BE2C (cell line): ENCODE measurements at places on chromosomes 1 and 21.

DNA sequence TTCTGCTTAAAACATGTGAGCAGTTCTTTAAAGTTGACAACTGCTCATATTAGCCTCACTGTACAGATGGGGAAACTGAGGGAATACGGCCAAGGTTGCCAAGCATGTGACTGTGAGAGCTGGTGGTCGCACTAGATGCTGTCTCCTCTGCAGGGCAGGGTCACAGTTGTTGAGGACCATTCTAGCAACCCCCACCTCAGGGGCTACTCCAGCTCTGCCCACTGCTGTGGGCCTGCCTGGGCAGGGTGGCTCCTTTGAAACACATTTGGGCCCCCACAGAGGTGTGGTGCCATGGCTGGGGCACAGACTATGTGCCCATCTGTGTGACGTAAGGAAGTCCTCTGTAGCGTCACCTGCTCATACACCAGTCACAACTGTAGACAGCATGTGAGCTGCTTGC, 779 bp downstream of the THEM5 start:
- no peak for DNase-seq

DNA sequence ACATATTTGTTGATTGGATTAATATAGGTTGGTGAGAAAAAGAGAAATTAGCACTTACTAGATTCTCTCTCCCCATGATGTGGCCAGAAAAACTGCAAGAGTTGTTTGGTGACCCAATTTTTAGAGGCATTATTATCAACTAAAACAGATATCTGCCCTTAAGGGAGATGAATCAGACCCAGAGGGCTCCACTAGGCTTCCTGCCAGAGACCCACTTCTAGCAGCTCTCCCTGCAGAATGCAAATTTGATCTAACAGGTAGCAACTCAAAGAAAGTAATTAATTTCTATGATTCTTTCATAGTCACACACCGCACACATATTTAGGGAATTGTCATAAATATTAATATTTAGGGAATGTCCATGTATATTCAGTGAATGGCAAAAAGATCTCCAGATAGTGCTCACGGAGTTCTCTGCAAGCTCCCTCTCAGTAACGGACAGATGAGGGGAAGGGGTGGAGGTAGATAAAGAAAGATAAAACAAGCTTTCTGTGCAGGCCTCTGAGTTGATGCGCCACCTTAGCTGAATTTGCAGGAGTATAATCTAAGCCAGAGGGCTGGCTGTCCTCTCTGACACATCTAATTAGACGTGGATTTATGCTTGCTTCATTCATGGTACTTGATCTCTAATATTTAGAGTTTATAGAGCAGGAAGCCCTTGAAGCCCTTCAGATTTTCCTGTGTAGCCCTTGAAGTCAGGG, 84.1 kb upstream of the CCDC190 start:
- peak; percentile 64 for DNase-seq

DNA sequence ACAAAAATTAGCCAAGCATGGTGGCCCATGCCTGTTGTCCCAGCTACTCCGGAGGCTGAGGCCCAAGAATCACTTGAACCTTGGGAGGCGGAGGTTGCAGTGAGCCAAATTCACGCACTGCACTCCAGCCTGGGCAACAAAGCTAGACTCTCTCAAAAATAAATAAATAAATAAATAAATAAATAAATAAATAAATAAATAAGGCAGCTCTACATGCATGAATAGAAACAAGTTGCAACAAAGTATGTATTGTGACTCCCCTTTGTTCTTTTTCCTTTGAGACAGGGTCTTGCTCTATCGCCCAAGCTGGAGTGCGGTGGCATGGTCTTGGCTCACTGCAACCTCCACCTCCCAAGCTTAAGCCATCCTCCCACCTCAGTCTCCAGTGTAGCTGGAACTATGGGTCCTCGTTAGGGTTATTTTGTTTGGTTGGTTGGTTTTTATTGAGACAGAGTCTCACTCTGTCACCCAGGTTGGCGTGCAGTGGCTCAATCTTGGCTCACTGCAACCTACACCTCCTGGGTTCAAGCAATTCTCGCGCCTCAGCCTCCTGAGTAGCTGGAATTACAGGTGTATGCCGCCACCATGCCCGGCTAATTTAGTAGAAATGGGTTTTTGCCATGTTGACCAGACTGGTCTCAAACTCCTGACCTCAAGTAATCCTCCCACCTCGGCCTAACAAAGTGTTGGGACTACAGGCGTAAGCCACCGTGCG, 8.0 kb downstream of the USP48 start:
- no peak for DNase-seq

- no peak for DNase-seq
These were observed 37.4 kb downstream of the BTBD8 start for GRCh38 chr1:92117526-92117925.

DNA sequence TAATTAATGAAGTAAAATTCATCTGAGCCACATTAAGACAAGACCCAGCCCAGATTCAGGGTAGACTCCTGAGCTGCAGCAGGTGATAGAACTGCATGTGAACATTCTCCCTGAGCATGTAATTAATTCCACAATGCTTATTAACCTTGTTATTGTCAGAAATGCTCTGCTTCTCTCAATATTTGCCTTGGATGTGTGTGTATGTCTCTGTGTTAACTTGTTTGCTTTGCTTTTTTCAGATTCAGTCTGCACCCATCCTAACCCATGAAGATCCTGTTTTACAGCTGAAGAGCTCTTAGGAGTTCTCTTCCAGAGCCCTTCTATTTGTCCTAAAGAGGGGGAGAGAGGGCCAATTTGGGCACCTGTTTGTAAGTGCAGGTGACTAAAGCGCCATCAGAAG, 143.2 kb upstream of the BMP8A start:
- no peak for DNase-seq

DNA sequence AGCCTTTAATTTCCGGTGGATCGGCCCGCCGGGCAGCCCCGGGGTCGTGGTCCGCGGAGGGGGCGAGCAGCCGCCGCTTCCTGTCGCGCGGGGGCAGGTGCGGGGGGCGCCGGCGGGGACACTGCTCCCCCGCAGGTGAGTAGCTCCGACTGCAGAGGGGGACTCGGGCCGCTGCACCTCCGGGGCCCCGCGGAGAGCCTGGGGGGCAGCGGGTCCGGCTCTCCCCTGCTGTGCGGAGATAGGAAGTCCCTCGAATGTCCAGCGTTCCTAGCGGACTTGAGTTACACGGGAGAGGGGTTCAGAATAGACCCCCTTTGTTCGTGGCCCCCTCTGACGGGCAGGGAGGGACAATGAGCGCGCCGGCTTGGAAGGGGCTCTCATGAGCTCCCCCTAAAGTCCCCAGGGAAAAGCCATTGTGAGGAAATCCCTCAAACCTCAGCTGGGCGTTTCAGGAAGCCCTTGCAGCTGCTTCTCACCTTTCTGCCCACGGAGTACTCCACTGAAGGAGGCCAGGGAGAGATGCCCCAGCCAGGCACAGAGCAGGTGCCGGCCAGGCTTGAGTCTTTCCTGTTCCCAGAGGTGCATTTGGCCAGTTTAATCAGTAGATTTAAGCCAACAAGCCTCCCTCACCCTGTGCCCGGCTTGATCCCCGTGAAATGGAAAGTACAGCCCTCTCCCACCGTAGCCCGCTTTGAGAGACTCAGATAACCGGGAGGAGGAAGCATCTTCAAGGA, 925 bp downstream of the PDE9A start:
- DNase-seq: no peak

GRCh38 chr1:63758791-63759190, 15.0 kb upstream of the ROR1 start:
- no peak for DNase-seq
